ENCODE measurements at places on chromosomes 13 and 19. TPM values are rescaled to one million over a fixed set of nuclear protein-coding genes. Genes with fewer than 3 reads are reported as not detected.

- no peak for DNase-seq
These were observed 49.0 kb downstream of the ZAR1L start for GRCh38 chr13:32266130-32266529.

- no peak for DNase-seq
These were observed 21.7 kb upstream of the ZNF429 start for GRCh38 chr19:21483589-21484170.

GRCh38 chr19:46635920-46636761 lies at the start of gene GNG8:
GNG8 (minus strand) TSS chr19:46636202; CDS start chr19:46634682, 1,520 bp downstream.
- no peak for DNase-seq

GRCh38 chr19:3537438-3538240 lies 1.3 kb upstream of the TEKTIP1 start:
- no peak for DNase-seq

DNA sequence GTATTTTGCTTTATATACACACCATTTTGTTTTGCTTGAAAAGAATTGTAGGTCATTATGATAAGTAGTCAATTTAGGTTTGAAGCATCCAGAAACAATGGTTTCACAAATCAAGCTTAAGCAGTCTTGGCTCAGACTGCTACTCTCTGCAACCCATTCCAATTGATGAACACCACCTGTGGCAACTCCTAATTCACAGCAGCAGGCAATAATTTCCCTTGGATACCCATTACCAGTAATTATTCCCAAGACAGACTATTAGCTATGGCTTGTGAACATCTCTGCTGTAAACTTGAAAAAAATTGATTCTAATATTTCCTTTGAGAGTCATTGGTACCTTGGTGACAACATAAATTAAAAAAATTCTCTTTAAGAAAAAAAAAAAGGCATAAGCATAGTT lies 299.3 kb upstream of the SLITRK6 start:
- DNase-seq: no peak

DNA sequence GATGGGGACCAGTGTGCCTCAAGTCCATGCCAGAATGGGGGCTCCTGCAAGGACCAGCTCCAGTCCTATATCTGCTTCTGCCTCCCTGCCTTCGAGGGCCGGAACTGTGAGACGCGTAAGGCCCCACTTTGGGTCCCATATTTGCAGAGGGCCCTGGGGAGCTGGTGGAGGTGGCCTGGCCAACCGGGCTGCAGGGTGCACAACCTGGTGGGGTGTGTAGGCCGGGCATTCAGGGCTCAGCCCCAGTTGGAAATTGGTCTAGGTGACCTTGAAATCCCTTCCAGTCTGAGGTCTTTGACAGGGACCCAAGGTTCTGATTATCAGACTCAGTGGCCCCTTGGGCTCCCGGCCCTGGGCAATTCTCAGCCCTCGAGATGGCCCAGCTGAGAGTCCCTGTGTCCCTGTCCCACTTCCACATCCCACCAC lies 8.3 kb downstream of the F7 start:
- peak; percentile 20 for DNase-seq

Gene ZNF841
- polyA plus RNA-seq: 34.3 TPM

Gene CCNA1
- 1.7 TPM for polyA plus RNA-seq

Gene EID2B
- 4.6 TPM for polyA plus RNA-seq

Gene ZNF563
- polyA plus RNA-seq: 4.2 TPM

Gene TEX101
- polyA plus RNA-seq: not detected
